Daoy (cell line): ENCODE measurements at places on chromosomes 11 and 22. TPM values are rescaled to one million over a fixed set of nuclear protein-coding genes. Genes with fewer than 3 reads are reported as not detected.
A peak's percentile ranks its signal among the peaks of the same experiment; 100 is the strongest.

DNA sequence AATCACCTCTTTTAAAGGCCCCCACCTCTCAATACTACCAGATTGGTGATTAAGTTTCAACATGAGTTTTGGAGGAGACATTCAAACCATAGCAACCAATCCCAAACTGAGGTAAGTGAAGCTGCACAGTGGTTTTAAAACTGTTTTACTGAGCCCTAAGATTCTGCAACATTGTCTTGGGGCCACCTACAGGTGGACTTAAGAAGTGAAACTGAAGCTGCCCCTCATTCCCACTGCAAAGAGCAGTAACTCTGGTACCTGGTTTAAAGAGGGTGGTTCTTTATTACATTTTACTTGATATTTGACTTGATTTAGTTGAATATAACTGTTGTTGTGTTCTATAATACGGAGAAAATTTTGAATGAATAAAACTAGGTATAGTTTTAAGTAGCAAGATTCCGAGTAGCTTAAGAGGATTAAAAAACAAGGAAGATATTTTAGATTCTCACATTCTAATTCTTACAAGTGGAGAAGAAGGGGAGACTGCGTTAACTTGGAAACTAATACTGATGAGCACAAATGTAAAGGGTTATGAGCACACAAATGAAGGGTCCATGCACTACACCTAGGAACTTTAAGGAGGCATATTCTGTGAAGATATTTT lies 26.7 kb downstream of the SYT9 start:
- peak; percentile 31 for DNase-seq

GRCh38 chr22:24516301-24516737 lies 21.2 kb downstream of the UPB1 start:
- DNase-seq: peak; percentile 44

GRCh38 chr11:59766542-59767224 lies 11.5 kb downstream of the STX3 start:
- no peak for DNase-seq

DNA sequence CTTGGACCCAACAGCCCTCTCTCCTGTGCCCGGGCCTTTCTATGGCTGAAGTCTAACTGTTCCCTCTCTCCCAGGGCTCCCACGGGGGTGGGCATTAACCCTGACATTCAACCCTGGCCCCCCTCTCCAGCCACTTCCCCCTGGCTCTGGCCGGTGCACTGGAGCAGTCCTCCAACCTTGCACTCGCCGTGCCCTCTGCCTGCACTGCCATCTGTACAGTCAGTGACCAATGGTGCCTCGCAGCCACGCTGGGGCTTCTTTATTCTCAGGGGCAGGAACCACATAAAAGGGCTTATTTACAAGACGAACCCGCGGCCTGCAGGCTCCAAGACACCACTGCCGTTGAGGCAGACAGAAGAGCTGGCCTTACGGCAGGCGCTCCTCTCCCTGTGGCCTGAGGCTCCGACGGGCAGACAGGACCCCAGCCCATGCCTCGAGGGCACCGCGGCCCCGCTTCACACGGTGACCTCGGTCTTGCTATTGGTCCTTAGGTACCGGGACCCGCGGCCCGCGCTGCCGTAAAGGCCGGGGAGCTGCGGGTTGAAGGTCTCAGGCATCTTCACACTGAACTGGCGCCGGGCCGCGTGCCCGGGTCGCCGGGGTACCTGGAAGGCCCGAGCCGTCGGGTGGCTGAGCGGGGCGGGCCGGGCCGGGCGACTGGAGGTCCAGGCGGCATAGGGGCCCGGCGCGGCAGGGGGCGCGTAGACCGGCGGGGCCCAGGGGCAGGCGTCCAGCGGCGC lies 5.4 kb downstream of the SHISA8 start:
- DNase-seq: no peak

DNA sequence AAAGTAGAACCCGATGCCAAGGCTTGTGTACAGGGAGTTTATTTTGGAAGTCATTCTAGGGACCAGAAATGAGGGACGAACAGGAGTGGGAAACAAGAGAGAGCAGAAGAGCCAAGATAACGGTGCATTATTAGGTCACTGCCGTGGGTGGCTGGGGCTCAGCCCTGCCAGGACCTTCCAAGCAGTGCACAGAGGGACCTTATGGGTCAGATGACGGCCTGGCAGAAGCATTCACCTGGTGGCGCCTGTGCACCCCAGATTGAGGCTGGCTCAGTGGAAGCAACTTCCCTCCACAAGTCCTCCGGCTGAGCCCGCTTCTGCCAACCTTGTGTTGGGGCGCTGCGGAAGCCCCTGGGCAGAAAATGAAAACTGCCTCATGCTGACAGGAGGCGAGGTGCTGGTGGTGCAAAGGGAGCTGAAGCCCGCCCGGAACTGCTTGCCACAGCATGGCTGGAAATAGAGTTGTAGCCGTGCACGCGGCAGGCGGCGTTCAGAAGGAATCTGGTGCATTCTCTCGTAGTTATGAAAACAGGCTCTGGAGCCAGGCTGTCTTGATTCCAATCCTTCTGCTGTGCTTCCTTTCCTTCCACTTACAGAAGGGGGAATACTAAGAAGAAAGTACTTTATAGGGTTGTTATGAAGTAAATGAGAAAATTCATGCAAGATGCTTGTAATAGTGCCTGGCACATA lies 22.2 kb upstream of the TP53I11 start:
- no peak for DNase-seq

PYGM gene
- not detected in 2 replicates for total RNA-seq

DNA sequence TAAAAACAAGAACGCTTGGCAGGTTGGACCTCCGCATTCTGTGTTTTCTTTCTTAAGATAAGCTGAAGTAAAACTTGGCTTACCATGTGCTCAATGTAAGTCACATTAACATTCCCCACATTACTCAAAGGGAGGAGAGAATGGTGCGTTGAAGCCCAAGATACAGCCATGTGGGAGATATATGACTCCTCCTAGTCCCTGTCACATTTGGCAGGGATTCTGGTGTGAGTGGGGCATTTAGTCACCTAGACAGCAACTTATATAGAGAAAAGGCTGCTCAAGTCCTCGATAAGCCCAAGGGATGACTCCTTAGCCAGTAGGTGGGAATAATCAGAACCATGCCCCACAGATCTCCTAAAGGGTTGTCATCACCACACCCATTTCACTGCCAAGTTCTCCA lies 4.6 kb downstream of the PRSS23 start:
- peak; percentile 39 for DNase-seq

GRCh38 chr11:112632866-112633505 lies 328.2 kb upstream of the NCAM1 start:
- DNase-seq: no peak

PAMR1 gene
- 0.17 and 0.33 TPM in 2 replicates for total RNA-seq

DNA sequence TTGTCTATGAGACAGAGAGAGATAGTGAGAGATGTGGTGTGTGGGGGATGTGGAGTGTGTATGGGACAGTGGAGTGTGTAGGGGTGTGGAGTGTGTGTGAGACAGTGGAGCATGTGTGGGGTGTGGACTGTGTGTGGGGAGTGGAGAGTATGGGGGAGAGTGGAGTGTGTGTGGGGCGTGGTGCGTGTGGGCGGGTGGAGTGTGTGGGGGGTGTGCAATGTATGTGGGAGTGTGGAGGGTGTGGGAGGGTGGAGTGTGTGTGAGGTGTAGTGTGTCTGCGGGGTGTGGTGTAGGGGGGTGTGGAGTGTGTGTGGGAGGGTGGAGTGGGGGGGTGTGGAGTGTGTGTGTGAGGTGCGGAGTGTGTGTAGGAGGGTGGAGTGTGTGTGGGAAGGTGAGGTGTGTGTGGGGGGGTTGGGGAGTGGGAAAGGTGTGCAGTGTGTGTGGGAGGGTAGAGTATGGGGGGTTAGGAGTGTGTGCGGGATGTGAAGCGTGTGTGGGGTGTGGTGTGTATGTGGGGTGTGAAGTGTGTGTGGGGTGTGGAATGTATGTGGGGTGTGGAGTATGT lies 356.9 kb downstream of the CADM1 start:
- no peak for DNase-seq

DNA sequence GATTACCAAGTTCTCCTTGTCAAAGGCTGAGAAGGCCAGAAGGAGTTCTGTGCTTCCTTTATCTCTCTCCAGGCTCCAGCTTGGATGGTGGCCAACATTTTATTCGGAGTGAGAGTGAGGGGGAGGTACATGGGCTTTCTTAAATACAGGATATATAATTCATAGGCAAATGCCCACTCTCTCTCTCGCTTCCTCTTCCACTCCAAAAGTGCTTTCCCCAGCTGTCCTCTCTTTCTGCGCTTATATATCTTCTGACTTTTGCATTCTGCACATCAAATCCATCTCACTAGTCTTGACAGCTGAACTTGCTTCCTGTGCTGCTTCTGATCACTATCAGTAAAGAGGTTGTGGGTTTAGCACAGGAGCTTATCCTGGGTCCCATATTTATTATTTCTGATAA lies 125.4 kb upstream of the ARHGAP20 start:
- DNase-seq: no peak

DNA sequence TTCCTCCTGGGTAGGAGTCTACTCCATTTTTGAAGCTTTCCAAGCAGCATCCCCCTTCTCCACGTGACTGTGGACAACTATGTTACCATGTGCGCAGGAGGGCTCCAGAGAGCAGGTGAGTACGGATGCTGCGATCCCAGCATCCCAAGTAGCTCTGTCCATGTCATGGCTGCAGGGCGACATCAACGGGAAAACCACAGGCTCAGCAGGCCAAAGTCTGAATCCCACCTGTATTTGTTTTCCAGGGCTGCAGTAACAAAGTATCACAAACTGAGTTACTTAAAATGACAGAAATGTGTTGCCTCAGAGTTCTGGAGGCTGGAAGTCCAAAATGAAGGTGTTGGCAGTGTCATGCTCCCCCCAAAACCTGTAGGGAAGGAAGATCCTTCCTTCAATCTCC lies 40.3 kb downstream of the MCHR1 start:
- DNase-seq: no peak

DNA sequence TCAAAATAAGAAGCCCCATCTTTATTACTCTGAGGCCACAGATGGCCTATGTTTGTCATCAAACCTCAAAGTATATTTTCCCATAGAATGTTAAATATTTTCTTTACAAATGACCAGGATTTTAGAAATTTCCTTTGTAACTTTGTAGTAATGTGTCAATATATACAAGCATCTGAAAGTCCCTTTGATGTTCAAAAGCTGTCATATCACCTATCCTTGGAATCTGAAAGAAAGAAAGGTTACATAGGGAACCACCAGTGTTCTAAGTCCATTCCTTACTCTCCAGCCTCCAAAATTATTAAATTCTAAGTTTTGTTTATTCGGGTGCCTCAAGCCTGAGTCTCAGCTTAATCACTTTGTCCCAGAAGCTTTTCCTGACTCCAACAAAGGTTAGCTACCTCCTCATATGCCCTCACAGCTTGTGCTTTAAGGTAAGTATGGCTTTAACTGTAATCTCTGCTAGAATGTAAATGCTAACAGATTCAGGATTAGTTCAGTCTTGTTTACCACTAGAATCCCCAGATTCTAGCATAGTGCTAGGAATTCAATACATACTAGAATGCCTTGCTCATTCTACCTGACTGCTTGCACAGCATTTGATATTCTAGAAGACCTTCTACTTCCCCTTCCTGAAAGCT lies 32.3 kb downstream of the CCDC34 start:
- no peak for DNase-seq

DNA sequence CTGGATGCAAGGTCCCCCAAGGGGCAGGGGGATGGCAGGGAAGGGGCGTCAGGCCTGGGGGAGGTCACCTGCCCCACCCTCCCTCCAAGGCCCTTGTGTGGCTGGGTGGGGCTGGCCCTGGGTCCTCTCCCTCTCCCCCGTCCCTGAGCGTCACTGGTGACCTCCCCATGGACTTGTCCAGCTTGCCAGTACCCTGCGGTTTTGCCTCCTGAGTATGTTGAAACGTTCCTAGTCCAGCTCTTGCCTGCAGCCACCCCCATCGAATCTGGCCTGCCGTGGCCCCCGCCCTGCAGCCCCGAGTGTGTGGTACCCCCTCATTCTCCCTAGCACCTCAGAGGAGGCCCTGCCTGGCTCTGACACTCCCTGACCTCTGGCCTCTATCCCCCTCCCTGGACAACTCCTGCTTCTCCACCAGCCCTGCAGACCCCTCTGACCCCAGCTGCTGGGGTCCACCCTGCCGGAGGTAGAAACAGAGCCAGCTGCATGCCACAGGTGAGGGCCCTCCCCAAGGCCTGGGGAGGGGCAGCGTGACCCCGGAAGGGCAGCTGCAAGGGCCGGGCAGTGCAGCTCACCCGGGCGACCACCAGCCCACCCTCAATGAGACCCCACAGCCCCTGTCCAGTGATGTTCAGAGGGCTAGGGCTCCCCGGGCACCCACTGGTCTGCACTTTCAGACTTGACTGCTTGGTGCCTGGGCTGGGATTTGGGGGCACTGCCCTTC lies 4.1 kb upstream of the MUC6 start:
- DNase-seq: no peak

DENND6B gene
- total RNA-seq: 0.09 and 1.3 TPM in 2 replicates

HTR3A gene
- total RNA-seq: not detected in 2 replicates

- DNase-seq: no peak
These were observed 20.2 kb downstream of the CELF1 start for GRCh38 chr11:47532597-47533213.

DNA sequence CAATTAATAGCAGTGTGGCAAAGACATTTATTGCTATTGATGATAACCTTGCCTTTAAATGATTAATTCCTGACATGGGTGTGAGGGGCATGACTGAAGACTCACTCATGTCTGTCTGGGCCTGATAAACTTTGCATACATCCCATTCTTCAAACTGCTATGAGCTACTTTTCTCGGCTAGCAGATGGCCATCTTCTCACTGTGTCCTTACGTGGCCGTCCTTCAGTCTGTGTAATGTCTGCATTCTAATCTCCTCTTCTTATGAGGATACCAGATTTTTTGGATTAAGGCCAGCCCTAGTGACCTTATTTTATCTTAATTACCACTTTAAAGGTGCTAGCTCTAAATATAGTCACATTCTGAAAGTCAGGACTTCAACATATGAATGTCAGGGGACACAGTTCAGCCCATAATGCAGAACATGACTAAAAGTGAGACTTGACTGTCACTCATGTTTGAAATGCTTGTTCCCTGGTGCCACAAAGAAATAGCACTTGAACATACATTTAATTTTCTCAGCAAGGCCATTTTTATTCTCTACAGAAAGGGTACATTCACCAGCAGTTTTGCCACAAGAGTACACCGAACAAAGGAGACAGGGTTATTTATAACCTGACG lies 32.3 kb downstream of the OR10A6 start:
- no peak for DNase-seq

GRCh38 chr11:59552844-59553243 lies 41.5 kb downstream of the OR4D9 start:
- no peak for DNase-seq

GRCh38 chr22:37996079-37996478 lies 11.7 kb upstream of the SOX10 start:
- no peak for DNase-seq

- no peak for DNase-seq
These were observed 23.0 kb downstream of the LMO2 start for GRCh38 chr11:33868647-33869461.

DNA sequence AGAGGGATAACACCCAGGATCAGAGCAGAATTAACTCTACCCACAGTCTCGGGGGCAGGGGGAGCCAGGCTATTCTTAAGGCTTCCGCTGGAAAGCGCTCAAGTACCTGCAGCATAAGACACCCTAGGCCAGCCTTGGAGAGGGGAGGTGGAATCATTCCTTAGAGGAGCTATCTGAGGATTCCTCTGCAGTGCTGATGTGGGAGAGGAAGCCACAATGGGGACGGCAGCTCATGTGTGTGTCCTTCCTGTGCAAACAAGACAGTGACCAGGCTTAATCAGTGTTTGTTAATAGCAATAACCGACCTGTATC lies 382.2 kb upstream of the CADM1 start:
- no peak for DNase-seq

SCUBE2 gene
- total RNA-seq: 0.18 and 0.51 TPM in 2 replicates

CERK gene
- total RNA-seq: 34.4 and 37.7 TPM in 2 replicates
